ENCODE measurements at places on chromosomes 6 and 20.

DNA sequence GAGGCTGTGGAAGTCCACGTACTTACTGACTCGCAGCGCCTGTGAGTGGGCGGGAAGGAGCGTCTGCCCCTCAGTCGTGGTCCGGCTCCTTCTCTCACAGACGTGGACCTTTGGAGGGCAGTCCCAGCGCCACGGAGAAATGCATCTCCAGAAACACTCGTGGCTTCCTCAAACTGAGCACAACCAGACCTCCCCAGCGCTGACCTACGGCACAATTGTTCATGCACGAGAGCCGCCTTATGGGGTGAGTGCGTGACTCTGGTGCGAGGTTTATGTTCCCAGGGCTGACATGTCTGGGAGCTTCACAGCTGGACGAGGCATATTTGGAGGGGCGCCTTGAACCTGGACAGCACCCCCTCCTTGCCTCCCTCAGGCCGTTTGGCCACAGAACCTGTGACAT is 29.7 kb downstream of the FRMD1 start:
- no peak for DNase-seq

- no peak for DNase-seq
Measured at GRCh38 chr6:123564361-123564760, 72.4 kb downstream of the TRDN start.

DNA sequence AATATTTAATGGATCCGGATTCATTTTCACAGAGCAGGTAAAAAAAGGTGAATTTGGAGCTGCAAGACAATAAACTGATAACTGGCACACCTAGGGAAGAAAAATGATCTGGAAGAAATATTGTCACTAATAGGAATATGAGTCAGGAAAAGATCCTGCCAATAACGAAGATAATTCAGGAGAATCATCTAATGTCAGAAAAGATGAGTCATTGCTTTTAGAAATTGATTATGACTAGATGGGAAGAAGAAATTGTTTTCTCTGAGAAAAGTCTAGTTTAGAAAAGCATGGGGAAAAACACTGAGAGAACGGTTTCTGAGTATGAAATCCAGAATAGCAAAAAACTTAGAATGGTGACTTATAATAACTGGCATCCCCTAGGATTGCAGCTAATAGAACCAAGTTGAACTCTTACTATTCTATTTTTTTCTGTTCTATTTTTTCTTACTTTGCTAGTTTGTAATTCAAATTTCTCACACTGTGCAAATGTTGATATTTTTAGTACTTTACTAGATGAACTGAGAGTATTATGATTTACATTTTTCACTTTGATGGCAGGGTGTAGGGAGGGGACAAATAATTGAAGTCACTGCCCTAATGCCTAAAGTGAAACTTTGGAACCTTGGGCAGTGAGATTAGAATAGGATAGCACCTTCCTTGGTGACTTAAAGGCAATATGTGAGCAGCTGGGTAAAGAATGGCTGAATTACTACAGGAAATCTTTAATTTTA is 38.2 kb upstream of the SUPT3H start:
- DNase-seq: no peak

DNA sequence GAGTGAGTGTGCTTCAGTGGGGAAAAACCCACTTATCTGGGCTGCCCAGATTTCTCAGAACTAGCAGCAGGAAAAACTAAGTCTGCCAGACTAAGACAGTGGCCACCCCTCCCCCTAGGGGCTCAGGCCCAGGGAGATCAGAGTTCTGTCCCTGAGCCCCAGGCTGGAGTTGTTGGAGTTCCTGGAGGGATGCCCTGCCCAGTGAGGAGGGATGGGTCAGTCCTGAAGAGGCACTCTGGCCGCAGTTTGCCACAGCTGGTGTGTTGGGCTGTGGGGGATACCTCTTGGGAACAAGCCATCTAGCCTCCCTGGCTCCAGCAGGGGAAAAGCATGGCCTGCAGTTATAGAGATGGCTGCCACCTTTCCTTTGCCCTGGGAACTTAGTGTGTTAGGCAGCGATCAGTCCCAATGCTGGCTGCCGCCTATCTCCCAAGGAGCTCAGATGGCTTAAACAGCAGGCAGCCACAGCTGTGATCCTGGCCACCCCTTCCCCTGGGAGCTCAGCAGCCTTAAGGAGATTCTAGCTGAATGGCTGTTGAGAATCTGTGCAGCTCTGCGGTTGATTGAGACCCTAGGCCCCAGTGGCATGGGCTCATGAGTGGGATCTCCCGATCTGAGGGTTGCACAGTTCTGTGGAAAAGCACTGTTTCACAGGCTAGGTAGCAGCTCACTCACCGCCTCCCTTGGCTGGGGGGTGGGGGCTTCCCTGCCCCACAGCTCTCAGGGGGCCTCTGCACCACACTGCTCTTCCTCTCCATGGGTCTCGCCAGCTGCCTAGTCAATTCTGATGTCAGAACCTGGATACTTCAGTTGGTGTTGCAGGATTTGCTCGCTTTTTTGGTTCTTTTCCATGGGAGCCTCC is 13.2 kb downstream of the SIRPG start:
- DNase-seq: no peak

- DNase-seq: no peak
Measured at GRCh38 chr6:167113935-167114910, 8.7 kb upstream of the CCR6 start.

GRCh38 chr6:52261229-52261628 is 16.9 kb upstream of the IL17F start:
- DNase-seq: peak; percentile 77

DNA sequence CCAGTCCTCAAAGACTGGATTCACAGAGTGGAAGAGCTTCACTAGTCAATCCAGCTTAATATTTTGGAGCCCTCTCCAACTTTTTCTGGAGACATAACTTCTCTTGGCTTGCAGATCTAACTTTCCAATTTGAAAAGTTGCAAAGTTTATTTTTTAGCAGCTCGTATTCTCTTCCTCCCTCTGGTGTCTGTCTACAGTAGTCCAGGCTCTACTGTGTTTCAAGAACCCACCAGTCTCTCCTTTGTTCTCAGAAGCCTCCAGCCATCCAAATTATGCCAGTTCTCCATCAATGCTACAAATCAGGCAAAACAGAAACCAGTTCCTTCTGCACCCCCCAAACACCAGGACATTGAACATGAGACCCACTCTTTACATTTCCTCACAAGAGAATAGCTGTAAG is 376.1 kb upstream of the OPRM1 start:
- no peak for DNase-seq

GRCh38 chr6:26394289-26394688 is 7.8 kb upstream of the BTN3A1 start:
- DNase-seq: peak; percentile 32

GRCh38 chr6:148317739-148318138 is 24.9 kb upstream of the SASH1 start:
- DNase-seq: no peak

- no peak for DNase-seq
Measured at GRCh38 chr20:48716086-48716485, 111.7 kb downstream of the PREX1 start.

- no peak for DNase-seq
Measured at GRCh38 chr20:23148731-23149570, 62.8 kb upstream of the CD93 start.

- no peak for DNase-seq
Measured at GRCh38 chr6:17211101-17211500, 70.1 kb upstream of the RBM24 start.

DNA sequence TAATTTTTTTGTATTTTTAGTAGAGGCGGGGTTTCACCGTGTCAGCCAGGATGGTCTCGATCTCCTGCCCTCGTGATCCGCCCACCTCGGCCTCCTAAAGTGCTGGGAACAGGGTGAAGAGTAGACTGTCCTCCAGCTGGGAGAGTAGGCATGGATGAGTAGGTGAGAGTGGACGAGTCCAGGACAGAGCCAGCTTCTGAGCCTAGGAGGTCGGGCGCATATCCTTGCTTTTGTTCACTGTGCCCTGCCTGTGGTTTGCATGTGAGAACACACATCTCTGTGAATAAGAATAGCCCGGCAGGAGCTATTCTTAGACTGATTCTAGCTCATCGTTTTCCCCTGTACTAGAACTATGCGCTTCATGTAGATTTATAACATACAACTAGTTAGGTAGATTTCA is 78.3 kb downstream of the RPP40 start:
- no peak for DNase-seq

GRCh38 chr6:166671434-166672081 is 44.5 kb upstream of the RPS6KA2 start:
- DNase-seq: no peak

GRCh38 chr20:13844296-13844695 is 59.5 kb downstream of the NDUFAF5 start:
- DNase-seq: no peak

DNA sequence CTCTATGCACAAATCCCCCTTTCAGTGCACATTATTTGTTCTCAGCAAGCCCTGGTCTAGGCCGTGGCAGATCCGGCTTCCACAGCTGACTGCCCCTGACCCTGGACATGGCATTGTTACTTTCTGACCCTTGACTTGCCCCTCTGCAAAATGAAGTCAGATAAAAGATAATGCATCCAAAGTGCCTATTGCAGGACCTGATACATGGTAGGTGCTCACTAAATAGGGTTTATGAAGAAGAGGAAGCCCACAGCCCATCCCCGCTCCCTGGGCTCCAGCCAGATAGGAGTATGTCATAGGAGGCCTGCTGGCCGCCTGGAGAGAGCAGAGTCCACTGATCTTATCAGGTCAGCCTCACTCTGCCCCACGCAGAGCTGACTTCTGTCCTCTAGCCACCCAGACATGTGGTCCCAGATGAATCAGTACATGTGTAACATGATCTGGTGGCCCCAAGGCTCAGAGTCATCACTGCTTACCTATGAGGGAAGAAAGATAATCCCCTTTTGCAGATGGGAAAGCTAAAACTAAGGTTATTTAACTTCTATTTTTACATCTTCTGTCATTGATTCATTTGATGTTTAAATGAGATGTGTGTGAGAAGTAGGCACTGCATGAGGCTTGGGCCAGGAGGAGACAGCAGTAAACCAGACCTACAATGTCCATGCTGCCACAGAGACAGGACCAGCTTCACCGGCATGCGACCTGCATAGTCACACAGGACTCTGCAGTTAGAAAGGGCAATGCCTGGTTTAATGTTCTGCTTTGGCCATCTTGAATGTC is 20.4 kb downstream of the MAFB start:
- DNase-seq: no peak

GRCh38 chr20:5608104-5608441 is 142.1 kb upstream of the SHLD1 start:
- DNase-seq: no peak

- no peak for DNase-seq
Measured at GRCh38 chr6:167492100-167492449, 167.2 kb downstream of the TTLL2 start.

DNA sequence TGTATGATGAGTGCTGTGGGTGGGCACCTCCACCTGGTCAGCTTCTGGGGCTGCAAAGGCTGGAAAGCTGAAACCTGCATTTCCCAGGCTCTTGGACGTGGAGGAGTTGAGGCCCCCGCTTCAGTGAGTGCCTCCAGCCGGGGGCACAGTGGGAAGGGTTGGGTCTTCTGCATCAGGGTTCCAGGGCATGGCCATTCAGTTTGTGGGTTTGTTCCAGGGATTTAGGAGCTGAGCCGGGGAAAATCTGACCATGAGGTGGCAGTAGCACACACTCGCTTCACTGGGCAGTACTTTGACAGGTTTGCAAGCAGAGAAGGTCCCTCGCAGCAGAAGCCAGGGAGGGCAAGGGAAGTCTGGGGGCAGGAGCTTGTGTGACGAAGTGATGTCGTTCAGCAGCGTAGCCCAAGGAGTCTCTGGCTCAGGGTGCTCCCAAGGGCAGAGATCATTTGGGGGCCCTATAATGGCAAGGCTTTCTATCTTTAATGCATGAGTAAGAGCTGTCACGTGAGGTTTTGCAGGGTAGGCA is 69.5 kb upstream of the SULF2 start:
- peak; percentile 7 for DNase-seq

- no peak for DNase-seq
Measured at GRCh38 chr6:14386263-14386662, 268.7 kb downstream of the CD83 start.

GRCh38 chr6:72963946-72964345 is 261.4 kb downstream of the KHDC1L start:
- no peak for DNase-seq

- DNase-seq: no peak
Measured at GRCh38 chr6:30480536-30481156, 8.7 kb upstream of the HLA-E start.

GRCh38 chr6:116925088-116925794 is 48.2 kb downstream of the RFX6 start:
- no peak for DNase-seq

- no peak for DNase-seq
Measured at GRCh38 chr6:168062346-168063289, 16.4 kb downstream of the FRMD1 start.

DNA sequence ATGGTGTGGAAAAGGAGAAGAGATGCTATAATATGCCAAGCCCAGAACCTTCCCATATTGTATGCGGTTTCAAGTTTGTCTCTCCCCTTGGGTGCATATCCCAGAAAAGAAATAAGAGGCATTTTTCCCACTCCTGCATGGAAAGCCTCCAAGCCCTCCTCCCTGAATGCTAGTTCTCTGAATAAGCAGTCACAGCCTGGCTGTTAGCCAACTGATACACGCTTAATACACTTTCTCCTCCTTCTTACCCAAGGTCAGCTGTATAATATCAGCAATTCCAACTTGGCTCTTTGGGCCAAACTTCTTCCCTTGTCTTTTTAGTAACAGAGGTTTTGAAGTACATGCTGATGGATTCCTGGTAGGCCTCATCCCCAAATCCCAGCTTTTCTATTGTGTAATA is 440.1 kb downstream of the EPHA7 start:
- no peak for DNase-seq

DNA sequence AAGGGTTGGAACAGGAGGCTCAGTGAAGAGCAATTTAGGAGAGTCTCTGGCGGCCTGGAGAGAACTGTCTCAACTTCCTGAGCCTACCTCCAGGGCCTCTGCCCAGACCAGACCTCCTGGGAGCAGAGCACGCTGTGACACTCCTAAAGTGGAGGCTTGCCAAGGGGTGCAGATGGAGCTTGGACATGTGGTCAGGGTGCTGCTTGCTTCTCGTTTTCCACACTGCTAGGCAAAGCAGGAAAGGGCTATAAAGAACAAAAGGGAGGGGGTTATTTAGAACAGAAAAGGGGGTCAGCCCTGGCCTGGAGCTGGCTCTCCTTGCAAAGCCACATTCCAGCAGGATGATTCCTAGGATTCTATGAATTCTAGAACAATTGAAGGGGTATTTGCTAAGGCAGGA is 145.7 kb upstream of the GGTLC1 start:
- DNase-seq: no peak

GRCh38 chr6:88141561-88142296 is 24.4 kb downstream of the CNR1 start:
- DNase-seq: no peak

DNA sequence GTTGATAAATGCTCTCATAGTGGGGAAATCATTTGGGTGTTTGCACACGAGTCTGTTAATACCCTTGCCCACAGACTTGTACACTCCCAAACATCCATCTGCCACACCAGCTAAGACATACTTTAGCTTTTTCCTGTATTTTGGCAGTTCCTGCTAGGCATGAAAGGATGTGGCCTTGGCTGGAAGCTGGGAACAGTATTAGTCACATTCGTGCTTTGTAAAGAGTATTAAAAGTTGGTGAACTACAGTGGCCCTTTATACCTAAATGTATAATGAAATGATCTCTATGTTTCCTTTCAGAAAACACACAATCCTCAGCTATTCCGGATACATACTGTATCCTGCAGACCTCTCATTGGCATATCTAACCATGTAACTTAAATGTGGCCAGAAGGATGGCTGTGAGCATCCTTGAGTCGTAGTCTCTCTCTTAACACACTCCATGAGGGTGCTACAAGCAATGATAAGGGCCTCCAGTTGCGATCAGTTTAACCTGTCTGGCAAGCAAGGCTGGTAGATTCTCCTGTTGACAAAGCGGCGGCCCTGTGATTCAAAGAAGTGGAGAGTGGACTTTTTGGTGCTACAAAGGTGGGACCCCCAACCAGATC is 1.5 kb downstream of the LEMD2 start:
- DNase-seq: no peak

Measured in AG04450 (cell line).